Astrocyte of the hippocampus (primary cell): ENCODE measurements at places on chromosomes 4 and X.

DNA sequence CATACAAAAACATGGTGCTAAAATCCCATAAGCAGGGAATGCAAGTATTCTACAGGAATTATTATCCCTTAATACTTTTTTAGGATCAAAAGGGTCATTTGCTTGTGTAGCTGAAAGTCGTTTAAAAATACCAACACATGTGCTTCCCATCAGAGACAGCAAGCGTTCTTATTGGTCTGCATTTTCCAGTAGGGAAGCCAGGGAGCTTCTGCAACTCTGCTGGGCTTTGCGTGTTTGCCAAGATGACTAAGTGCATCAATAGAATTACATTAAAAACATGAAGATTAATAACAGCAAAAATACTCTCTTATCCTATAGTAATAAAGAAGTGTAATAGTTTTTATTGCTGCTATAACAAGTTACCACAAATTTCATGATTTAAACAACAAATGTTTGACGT is 111.2 kb downstream of the QDPR start:
- no peak for DNase-seq

DNA sequence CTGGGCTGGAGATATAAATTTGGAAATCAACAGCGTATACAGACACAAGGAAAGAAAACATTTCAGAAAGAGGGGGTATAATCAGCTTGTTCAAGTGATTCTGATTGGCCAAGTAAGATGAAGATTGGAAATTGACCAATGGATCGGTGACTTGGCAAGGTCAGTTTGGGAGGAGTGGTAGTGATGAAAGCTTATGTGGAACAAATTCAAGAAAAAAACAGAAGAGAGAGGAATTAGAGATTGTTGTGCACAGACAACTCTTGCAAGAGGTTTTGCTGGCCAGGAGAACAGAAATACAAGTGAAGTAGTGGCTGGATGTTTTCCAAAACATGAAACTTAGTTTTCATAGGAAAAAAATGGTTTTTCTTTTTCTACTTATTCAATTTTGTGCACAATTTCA is 16.3 kb downstream of the CD38 start:
- no peak for DNase-seq

DNA sequence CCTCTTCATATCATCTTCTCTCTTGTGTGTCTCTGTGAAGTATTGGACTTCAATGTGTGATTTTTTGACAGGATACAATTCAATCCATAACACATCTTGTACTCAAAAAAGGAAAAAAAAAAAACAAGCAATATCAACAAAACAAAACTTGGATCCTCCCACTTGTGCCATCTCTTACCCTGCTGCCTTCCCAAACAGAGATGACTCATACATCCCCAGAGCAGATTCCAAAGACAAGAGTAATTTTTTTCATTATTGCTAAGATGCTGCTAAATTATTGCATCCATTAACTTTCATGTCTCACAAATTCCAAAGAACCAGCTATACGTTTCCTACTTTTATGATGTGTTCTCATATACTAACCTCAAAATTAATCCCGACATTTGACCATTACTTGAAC is 479.2 kb downstream of the GBA3 start:
- peak; percentile 11 for DNase-seq

- DNase-seq, result no peak
Observed at GRCh38 chr4:114773339-114773738, 174.7 kb downstream of the UGT8 start.

DNA sequence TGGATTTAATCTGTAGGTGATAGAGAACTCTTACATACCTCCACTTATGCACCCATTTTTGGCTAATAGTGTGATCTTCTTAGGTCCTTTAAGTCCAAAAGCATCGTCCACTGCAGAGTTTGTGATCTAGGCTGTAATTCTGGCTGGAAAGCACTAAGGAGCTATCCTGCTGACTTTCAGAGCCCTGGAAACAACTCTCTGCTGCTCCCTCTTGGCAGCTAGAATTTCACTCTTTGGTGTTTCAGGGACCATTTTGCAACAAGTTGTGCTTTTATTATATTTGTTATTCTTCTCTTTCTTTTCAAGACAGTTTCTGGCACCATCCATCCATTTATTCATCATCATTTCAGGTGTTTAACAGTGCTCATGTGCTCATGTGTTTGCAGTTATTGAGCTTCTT is 130.0 kb downstream of the RBM46 start:
- peak; percentile 19 for DNase-seq

GRCh38 chr4:99362768-99363167 is 10.2 kb upstream of the ADH1C start:
- no peak for DNase-seq

GRCh38 chr4:87117051-87117731 is 103.2 kb downstream of the KLHL8 start:
- DNase-seq, result peak; percentile 61

- DNase-seq, result no peak
Observed at GRCh38 chr4:177308847-177309521, 690 bp upstream of the NEIL3 start.

- DNase-seq, result peak; percentile 12
Observed at GRCh38 chr4:25703731-25704388, 48.2 kb downstream of the SLC34A2 start.

- DNase-seq, result no peak
Observed at GRCh38 chr4:77148078-77148477, 8.9 kb upstream of the CCNG2 start.

- no peak for DNase-seq
Observed at GRCh38 chr4:100244347-100244746, 54.1 kb upstream of the DDIT4L start.

GRCh38 chr4:47519239-47519883 is 34.3 kb downstream of the ATP10D start:
- peak; percentile 46 for DNase-seq

GRCh38 chr4:6573986-6574746 is 823 bp upstream of the MAN2B2 start:
- DNase-seq, result no peak

- no peak for DNase-seq
Observed at GRCh38 chrX:133437356-133437755, 22.1 kb upstream of the GPC4 start.

- no peak for DNase-seq
Observed at GRCh38 chr4:661881-662761, 12.0 kb downstream of the ATP5ME start.

GRCh38 chr4:74237425-74237966 is 70.8 kb upstream of the EPGN start:
- DNase-seq, result no peak

- DNase-seq, result peak; percentile 44
Observed at GRCh38 chr4:182203872-182204411, 39.3 kb upstream of the TENM3 start.

- no peak for DNase-seq
Observed at GRCh38 chr4:153637201-153637600, 46.9 kb upstream of the TLR2 start.

DNA sequence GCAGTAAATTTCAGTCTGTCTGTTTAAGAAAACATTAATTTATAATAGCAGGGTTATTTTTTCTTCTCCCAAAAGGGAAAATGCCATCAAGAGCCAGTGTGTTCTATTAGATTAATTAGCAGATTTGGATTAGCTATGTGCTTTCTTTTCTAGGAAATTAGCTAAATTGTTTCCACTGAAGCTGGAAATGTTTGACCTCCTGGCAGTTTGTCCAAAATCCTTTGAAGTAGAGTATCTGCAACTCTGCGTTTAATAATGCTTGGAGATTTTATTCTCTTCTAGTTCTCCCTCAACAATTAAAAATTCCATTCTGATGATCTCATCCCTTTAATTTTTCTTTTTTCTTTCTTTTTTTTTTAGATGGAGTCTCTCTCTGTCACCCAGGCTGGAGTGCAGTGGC is 27.1 kb upstream of the HOPX start:
- peak; percentile 32 for DNase-seq

GRCh38 chr4:6714954-6715353 is 1.0 kb upstream of the BLOC1S4 start:
- no peak for DNase-seq

DNA sequence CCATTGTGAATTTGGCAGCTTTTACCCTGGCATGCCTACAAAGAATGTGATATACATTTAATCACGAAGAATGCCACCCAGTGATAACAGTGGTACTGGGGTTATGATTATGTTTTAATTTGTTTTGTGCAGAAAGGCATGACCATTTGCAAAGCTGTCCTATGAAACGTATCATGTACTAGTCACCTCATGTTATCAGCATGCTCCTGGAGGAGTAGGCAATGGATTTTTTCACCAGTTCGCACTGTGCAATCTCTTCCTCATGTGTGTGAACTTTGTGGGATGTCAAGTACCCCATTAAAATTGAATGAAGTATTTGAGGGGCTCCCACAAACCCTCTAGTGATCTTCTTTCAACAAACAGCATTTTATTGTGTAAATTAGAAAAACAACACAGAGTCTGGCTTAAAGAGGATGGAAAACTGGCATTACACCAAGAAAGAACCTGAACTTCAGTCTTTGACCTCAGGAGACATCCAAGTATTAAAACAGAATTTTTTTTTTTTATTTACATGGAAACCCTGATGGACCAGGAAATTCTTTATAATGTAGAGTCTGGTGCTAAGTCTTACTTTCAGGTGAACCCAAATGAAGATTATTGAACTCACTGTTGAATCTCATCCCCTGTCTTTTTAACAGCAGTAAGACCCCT is 200.6 kb upstream of the PGRMC2 start:
- no peak for DNase-seq

DNA sequence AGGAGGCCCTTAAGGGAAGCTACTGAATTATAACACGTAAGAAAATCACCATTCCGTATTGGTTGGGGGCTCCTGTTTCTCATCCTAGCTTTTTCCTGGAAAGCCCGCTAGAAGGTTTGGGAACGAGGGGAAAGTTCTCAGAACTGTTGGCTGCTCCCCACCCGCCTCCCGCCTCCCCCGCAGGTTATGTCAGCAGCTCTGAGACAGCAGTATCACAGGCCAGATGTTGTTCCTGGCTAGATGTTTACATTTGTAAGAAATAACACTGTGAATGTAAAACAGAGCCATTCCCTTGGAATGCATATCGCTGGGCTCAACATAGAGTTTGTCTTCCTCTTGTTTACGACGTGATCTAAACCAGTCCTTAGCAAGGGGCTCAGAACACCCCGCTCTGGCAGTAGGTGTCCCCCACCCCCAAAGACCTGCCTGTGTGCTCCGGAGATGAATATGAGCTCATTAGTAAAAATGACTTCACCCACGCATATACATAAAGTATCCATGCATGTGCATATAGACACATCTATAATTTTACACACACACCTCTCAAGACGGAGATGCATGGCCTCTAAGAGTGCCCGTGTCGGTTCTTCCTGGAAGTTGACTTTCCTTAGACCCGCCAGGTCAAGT is 6.9 kb upstream of the MSANTD1 start:
- no peak for DNase-seq

DNA sequence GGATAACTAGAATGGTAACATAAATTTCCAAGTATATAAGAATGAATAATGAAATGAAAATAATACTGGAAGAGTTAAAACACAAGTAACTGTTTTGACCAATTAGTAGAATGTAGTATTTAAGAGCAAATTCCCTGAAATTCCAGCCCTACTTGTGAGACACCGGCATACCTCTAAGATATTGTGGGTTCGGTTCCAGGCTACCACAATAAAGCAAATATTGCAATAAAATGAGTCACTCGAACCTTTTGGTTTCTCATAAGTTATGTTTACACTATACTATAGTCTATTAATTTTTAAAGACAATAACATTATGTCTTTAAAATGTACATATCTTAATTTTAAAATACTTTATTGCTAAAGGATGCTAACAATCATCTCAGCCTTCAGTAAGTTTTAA is 15.2 kb upstream of the IQCM start:
- DNase-seq, result no peak

GRCh38 chr4:152309418-152309817 is 226.5 kb downstream of the FBXW7 start:
- DNase-seq, result no peak

DNA sequence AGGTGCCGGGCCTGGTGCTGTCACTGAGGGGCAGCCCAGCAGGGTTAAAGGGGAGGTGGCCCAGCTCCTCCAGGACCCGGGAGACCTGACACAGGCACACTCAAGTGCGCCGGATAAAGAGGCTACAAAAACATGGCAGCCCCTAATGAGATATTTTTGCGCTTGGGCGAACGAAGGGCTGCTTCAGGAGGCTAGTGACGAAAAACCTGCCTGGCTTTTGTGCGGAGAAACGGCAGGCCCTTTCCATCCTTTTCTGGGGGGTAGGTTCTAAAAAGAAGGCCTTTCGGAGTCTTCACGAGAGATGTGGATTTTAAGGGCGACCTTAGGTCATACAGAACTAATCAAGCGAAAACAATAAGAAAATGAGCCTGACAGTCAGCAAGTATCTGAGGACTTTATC is 35.5 kb downstream of the HELT start:
- DNase-seq, result no peak

GRCh38 chrX:93461060-93461459 is 212.3 kb downstream of the NAP1L3 start:
- DNase-seq, result no peak

- DNase-seq, result no peak
Observed at GRCh38 chr4:89898304-89898716, 3.7 kb downstream of the MMRN1 start.

DNA sequence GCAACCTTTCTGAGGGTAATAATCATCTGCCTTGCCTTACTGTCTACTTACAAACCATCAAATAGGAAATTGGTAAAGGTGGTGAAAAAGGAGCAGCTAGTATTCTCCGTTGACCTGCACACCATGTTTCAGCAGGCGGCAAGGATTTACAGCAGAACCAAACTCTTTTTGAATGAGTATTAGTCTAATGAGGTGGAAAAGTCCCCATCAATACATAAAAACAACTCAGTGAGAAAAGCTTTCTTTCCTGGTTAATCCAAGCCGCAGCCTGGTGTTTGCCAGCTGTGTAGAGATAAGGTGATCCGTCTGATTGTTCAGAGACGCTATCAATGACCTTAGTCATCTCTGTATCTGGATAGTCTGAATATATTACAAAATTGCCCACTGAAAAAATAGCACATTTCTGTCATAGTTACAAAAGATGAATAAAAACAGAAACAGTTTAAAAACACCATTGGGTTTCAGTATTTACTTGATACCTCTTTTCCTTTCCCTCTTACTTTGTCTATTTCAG is 110.4 kb upstream of the TBC1D9 start:
- peak; percentile 28 for DNase-seq

DNA sequence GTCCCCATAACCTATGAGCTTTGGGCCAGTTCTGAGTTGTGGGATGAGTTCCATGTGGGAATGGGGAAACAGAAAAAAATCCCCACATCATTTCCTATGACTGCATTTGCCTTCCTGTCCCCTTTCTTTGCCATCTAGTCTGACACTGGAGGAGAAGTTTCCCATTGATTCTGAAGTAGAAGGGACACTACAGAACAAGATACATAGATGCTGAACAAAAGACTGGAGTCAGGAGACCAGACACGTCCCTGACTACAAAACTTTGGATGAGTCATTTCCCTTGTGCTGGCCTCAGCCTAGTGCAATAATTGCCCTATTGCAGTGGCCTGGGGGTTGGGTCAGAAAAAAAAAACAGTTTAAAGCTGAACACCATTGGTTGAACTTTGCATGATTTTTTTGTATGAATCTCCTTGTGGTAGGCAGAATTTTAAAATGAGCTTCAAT is 22.1 kb downstream of the BEX3 start:
- peak; percentile 43 for DNase-seq

DNA sequence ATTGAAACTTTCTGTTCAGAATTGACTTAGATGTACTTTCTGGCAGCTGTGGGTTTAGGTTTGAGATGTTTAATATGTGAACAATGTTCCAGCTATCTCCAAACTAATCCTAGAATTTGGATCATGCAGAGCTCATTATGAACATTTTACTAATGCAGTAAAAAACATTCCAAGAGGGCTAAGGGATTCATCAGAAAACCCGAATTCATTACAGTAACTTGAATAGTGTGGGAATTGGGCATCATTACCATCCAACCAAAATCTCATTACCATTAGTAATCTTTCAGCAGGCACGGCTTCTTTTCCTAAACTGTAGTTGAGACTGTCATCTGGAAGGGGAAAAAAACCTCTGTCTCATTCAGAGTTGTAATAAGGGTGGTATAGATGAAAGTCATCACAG is 91.0 kb downstream of the LIMCH1 start:
- peak; percentile 47 for DNase-seq
